ENCODE measurements at places on chromosomes 7 and 10.

DNA sequence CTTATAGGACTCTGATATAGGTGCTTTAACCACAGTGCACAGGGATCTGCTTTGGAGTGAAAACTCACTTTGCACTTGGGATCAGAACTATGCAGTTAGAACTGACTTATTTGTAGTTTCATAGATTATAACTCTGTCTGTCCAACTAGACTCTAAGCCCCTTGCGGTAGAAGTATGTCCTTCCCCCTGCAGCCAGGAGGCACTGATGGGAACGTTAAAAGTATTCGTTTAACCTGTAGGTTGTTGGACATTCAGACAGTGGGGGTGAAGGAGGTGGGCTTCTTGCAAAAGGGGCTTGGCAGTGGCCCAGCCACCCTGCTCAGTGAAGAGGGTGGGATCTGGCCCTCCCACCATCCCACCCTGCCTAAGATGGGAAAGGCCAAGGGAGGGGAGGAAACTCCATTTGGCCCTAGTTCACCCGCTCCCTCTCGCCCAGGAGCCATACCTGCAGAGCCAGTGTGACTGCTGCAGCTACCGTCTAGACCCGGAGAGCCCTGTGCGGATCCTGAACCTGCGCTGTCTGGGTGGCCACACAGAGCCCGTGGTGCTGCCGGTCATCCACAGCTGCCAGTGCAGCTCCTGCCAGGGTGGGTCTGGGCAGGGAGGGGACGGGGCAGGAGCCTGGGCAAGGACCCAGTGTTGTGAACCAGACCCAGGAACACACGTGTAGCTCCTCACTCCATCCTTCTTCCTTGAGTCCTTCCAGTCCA, 5.7 kb upstream of the ZNF862 start:
- DNase-seq = no peak

GRCh38 chr10:47061776-47062175, 150.5 kb downstream of the PTPN20 start:
- no peak for DNase-seq

- DNase-seq = no peak
These were observed 161.1 kb upstream of the ZMIZ1 start for GRCh38 chr10:78907551-78908211.

DNA sequence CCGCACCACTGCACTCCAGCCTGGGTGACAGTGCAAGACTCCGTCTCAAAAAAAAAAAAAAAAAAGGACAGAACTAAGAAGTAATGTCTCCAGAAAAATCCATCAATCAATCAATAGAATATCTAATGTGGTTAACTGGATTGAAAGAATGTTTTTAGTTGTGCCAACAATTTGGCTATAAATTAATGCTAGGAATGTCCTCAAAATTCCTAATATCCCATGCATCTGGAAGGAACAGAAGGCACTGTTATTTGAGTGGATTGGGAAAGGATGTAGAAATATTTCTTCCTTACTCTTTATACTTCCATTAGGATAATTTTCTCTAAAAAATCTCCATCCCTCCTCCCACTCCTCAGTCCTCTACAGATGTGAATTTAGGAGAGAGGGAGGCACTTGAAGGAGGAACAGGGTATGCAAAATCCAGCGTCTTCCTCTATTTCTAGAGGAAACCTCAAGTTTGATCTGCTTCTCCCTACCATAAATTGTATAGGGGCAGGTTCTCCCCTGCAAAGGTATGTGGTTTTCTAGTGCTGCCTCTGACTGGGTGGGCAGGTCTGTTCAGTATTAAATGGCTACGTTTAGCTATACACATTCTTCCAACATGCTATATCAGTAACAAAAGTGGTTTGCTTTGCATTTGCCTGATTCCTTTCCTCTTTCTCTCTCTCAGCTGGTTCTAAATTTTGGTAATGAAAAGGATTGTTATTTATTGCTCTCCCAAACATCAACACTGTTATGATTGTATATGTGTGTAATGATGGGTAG, 54.1 kb downstream of the RNLS start:
- no peak for DNase-seq

DNA sequence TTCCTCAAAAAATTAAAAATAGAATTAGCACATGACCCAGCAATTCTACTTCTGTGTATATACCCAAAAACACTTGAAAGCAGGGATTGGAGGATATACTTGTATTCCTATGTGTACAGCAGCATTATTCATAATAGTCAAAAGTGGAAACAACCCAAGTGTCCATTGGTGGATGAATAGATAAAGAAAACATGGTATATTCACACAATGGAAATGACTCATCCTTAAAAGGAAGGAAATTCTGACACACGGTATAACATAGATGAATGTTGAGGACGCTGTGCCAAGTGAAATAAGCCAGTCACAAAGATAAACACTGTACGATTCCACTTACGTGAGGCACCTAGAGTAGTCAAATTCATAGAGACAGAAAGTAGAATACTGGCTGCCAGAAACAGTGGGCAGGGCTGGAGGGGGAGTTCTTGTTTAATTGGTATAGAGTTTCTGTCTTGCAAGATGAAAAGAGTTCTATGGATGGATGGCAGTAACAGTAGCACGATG, 26.6 kb upstream of the KAT6B start:
- DNase-seq = no peak

GRCh38 chr10:71973777-71974488, 9.7 kb downstream of the CHST3 start:
- DNase-seq = no peak

DNA sequence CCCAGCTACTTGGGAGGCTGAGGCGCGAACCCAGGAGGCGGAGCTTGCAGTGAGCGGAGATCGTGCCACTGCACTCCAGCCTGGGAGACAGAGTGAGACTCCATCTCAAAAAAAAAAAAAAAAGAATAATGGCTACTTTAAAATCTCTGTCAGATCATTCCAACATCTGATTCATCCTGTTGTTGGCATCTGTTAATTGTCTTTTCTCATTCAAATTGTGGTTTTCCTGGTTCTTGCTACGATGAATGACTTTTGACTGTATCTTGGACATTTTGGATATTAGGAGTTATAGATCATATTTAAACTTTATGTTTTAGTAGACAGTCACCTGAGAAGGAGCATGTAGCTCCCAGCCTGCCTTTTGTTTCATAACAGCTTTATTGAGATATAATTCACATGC, 8.5 kb downstream of the TPST1 start:
- no peak for DNase-seq

GRCh38 chr7:116871061-116871700, 8.8 kb downstream of the CAPZA2 start:
- DNase-seq = no peak

DNA sequence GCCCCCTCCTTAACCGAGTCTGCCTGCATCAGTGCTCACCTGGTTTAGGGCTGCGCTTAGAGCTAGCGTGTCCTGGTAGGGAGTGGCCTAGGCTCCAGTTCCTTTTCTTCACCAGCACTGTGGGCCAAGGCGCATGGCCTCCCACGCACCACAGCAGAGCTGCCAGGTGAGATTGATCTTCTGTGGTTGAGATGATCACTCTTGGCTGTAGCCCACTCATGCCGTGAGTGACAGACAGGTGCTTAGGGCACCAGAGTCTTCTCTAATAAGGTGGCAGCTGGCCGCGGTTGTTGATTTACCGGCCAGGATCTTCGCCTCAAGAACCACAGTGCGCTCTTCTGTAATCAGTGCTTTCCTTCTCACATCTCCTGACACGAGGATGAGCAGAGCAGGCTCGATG, 157.2 kb upstream of the INSYN2A start:
- no peak for DNase-seq

DNA sequence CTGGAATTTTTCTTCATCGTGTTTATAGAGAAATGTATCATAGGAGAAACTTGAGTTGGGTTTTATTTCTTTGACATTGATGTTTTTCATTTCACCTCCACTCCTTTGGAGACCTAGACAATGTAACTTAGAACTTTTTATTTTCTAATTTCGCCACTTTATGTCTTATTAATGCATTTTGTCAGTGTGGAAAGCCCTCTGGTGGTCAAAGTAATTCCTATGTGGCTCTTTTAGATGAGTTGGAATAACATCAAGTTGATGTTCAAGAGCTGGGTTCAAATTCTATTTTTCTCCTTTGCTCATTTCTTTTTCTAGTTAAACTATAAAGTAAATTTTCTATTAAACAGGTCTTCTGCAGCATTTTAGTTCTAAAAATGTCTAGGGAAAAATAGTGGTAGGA, 478.6 kb downstream of the LRMDA start:
- peak; percentile 4 for DNase-seq

- DNase-seq = no peak
These were observed 123.0 kb downstream of the GRK5 start for GRCh38 chr10:119330342-119330741.

DNA sequence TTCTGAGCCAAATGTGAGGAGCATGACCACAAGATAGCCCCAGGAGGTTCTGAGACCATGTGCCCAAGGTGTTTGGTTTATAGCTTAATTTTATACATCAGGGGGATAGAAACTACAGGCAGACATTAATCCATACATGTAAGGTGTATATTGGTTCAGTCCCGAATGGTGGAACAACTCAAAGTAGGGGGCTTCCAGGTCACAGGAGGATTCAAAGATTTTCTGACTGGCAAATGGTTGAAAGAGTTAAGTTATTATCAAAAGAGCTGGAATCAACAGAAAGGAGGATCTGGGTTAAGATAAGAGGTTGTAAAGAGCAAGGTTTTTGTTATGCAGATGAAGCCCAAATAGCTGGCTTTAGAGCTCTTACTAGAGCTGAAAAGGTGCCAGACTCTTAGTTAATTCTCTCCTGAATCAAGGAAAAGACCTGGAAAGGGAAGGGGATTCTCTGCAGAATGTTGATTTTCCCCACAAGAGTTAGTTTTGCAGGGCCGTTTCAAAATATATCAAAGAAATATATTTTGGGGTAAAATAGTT, 640.0 kb downstream of the IPMK start:
- no peak for DNase-seq

GRCh38 chr7:83519240-83519639, 129.7 kb downstream of the SEMA3E start:
- DNase-seq = no peak

DNA sequence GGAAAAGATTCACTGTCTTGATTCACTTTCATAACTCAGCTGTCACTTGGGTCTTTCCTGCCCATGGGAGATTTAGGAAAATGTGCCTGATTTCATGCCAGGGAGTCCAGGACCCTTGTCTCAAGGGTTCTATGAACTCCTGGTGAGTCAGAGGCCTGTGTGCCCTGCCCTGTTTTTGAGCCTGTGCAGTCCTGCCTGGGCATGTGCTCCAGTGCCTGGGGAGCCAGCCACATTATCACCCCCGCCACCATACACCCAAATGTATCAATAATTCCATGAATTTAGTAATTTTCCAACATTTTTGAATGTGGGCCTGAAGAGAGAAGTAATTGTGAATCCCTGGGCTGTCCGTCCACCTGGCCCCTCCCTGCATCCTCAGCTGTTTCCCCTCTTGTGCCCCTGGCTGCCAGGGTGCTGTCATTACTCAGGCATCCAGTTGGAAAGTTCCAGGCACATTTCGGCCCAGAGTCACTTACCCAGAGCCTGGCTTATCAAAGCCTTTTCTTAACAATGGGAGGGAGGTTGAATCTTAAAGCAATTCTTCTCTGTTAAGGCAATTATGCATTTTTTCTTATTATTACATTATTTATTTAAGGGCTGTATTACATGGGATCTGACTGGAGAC, 287.8 kb upstream of the CDC14C start:
- no peak for DNase-seq

- DNase-seq = no peak
These were observed 287.8 kb downstream of the ACTR3B start for GRCh38 chr7:153047079-153047959.

- peak; percentile 37 for DNase-seq
These were observed 212.7 kb upstream of the ZNF804B start for GRCh38 chr7:88546808-88547207.

DNA sequence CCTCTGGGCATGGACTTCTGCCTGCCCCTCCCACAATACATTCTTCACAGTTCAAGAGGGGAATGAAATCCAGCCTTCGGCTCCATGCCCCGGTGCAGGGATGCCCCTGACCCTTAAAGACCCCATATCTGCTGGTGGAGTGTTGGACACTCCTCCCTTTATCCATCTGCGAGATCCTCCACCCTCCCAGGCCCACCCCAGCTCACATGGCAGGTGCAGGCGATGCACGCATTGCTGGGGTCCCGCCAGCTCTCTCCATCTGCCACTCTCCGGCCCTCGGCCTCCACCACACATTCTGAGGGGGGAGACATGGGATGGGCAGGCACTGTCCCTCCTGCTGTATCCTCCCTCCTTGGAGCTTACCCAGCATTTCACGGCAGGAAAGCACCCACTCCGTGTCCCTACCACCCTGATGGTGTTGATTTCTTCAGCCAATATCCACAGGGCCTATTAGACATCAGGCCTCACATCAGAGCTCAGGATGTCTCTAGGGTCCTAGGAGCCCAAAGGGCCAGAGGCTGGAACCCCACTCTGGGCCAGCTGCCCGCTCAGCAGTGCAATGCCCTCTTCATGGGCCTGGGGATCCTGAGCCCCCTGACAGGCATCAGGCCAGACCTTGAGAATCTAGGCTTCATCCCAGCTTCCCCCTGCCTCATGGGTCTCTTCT, 18.3 kb downstream of the ATP6V1F start:
- DNase-seq = no peak

DNA sequence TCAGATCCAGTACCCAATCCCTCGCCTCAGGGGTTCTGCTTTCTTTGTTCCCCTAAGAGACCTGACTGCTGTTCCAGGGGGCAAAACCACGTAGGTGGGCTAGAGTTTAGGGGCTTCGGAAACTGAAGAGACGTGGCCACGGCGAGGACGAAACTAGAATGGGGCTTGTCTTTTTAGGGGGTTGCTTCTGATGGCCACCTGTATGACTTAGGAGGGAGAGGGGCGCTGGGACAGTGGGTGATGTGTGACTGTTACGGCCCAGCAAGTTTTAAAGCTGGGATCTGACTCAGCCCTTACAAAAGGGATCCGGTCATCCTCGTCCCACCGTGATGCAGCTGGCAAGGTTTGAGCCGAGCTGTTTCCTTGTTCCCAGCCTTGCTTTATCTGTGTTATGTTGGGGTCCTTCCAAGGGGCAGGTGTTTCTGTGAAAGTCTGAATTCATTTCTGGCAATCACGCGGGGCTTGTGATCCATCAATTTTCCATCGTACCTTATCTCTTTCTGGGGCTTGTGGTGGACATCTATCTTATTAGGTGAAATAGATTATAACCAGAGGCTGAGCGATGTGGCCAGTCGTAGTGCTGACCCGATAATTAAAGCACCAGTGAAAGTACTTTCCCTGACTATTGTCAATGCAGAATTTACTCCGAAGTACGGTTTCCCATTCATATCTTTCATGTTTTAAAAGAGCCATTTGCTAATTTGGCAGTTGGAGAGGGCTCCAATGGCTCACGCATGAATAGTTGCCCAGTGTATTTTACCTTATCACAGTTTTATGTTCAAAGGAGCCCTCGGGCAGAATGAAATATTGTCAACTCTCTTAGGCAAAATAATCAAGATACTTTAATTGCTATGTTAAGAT, 830 bp downstream of the MET start:
- DNase-seq = no peak

- DNase-seq = no peak
These were observed 417.5 kb upstream of the MGMT start for GRCh38 chr10:129049501-129049900.

- DNase-seq = peak; percentile 21
These were observed 34.4 kb upstream of the AGR3 start for GRCh38 chr7:16916105-16916639.

DNA sequence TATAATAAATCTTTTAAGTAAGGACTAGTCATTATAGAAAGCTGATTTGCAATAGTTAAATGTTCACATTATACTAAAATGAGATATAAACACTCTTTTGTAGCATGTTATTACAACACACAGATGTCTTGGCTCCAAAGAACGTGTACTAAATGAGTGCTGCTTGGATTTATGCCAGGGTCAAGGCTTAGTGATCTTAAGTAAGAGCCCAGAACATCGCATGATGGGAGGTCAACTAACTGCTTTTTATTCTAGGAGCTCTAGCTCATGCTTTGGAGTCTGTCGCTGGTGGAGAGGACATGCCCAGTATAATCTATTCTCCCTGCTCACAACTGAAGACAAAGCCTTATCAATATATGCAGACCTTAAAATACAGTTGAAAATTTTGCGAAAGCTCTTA, 315.1 kb downstream of the BBS9 start:
- no peak for DNase-seq
